ENCODE measurements at places on chromosomes 7 and 10.

GRCh38 chr7:6530626-6531491 lies 20.4 kb downstream of the GRID2IP start:
- DNase-seq: peak; percentile 19

DNA sequence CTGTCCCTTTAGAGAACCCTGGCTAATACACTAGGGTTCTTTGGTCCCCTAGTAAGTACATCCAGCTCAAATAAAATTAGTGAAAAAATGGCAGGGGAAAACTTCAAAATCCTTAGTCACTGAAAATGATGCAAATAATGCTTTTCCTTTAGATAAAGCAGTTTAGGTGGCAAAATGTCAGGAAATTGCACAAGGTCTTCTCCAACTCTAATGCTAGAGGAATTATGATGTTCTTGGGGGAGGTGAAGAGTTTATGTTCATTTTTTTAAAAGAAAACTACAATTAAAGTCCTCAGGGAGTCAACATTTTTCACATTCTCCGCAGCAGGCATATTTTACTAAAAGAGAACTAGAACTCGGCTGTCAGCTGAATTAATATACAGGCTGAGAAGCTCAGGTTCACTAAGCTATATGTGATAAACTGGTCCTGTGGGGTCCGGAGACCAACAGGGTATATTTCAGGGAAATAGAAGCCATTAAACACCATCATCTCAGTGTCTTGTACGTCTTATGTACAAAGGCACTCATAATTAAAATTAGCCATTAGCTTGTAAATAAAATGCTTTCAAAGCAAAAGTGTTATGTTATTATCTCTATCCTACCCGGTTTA lies 1164.7 kb upstream of the AUTS2 start:
- DNase-seq: no peak

DNA sequence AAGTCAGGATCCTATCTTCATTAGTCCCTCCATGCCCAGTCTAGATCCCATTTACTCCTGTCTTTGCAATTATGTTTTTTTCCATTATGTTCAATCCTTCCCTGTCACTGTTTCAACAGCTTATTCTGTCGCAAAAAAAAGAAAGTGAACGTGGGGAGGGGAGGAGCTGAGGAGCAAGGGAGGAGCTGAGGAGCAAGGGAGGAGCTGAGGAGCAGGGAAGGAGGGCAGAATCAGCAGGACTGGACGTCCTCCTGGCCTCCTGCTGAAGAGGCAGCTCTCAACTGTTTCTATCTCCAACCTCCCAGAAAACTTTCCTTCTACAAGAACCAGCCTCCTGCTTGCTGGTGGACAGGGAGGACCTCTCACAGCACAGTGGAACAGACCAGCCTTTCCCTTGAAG lies 26.0 kb downstream of the LARP4B start:
- DNase-seq: no peak

DNA sequence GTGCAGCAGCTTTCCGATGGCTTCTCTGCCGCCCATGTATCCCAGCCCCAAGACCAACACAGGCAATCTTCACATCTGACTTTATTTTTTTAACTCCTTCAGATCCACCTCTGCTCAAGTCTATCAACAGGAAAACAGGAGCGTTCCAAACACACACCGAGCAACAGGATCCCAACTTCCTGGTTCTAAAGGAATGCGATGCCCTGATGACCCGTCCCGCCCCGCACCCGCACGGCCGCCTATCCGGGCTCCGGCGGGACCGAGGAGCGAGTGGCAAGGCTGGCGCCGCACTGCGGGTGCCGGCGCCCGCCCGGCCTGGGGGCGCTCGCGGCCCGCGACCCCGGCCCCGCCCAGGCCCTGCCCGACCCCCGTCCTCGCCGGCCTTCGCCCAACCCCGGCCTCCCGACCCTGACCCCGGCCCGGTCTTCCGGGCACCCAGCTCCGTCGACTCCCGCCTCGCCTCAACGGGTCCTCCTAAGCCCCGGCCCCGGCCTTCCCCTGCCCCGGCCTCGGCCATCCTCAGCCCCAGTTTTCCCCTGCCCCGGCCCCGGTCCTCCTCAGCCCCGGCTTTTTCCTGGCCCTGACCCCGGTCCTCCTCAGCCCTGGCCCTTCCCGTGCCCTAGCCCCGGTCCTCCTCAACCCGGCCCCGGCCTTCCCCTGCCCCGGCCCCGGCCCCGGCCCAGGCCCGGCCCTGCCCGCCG lies 730 bp downstream of the LARP4B start:
- DNase-seq: peak; percentile 6

GRCh38 chr7:85596827-85597226 lies 410.0 kb upstream of the SEMA3D start:
- DNase-seq: no peak

GRCh38 chr7:33217595-33217994 lies 88.2 kb downstream of the BBS9 start:
- no peak for DNase-seq

GRCh38 chr7:604001-604883 lies 84.6 kb upstream of the PDGFA start:
- peak; percentile 89 for DNase-seq

DNA sequence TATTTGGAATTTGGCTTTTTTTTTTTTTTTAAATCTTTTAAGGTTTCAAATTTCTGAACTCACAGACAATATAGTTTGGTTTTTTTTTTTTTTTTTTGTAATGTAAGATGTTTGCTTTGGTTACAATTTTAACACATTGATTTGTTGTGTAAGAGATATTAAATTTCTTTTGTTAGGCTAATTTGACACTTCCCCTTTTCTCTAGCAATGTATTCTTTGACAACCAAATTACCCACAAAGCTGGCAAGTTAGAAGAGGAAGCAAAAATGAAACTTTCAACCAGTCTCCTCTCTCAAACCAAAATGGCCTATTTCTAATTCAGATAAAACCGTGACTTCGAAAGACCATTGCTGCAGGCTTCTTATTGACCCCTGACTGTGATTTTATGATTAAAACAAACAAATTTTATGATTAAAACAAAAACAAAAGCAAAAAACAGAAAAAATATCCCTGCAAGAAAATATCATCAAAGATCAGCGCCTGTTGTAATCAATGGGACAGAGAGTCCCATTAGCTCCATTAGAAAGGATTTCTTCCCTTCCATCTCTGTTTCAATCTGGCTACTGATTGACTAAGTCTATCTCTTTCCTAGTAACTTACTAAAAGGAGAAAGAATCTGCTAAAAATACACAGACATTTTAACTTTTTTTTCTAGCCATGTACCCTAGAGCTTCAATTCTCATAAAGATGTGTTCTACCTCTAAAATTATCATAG lies 489.2 kb downstream of the MDFIC start:
- no peak for DNase-seq

DNA sequence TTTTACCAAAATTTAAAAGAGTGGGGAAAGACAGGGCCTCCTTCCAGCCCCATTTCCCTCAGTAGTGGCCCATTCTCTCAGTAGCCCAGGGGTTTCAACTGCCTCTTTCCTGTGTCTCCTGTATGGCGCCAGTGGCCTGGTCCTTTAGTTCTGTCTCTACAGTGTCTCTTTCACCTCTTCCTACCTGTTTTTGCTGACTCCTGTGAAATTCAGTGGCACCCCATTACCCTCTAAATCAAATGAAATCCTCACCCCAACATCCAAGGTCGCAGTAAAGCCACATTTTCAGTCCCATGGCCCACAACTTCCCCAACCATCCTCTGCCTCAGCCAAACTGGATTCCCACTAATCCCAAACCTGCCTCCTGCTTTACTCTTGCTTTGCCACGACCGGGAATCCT lies 200.7 kb downstream of the IPMK start:
- DNase-seq: no peak

- DNase-seq: no peak
Observed at GRCh38 chr10:103736044-103736443, 119.3 kb downstream of the SH3PXD2A start.

- DNase-seq: no peak
Observed at GRCh38 chr10:72233621-72234020, 17.5 kb upstream of the ASCC1 start.

GRCh38 chr10:97540669-97541500 lies 31.7 kb upstream of the ANKRD2 start:
- no peak for DNase-seq

- DNase-seq: no peak
Observed at GRCh38 chr7:130380861-130381455, 664 bp downstream of the CPA1 start.

DNA sequence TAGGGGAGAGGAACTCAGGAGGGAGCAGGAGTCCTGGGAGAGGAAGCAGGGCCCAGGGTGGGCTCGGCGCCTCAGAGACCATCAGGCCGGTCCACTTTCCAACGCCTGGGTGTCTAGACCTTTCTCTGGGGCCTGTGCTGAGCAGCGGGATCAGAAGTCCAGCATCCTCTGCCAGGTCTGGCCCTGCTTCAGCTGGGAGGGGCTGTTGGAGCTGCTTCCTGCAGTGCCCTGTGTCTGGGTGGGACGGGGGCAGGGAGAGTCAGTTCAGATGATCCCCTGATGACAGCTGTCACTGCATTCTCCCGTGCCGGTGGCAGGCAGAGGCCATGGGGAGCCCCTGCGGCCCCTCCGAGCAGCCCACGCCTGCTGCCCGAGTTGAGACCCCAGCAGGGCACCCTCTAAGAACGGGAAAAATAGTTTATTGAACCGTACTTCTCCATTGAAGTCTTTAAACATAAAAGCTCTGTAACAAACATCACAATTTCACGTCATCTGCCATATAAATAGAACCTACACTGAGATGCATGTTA lies 23.3 kb downstream of the AP5Z1 start:
- no peak for DNase-seq

GRCh38 chr10:5570007-5570655 lies 45.4 kb downstream of the CALML3 start:
- DNase-seq: no peak

DNA sequence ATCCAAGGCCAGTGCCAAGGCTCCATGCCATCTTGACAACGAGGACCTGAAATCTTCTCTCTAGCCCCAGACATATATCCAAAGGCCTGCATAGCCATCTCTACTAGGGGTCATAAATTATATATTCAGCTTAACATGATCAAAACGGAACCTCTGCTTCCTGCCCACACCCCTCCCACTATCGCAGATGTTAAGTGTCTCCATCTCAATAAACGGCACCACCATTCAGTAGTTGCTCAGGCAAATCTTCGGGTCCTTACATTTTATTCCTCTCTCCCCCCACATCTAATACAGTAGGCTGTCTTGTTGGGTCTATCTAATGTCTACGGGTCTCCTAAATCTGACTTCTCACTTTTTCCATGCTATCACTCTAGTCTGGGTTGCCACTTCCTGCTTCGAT lies 201.1 kb upstream of the PLXNA4 start:
- no peak for DNase-seq

GRCh38 chr7:111400088-111400487 lies 162.2 kb downstream of the IMMP2L start:
- no peak for DNase-seq

DNA sequence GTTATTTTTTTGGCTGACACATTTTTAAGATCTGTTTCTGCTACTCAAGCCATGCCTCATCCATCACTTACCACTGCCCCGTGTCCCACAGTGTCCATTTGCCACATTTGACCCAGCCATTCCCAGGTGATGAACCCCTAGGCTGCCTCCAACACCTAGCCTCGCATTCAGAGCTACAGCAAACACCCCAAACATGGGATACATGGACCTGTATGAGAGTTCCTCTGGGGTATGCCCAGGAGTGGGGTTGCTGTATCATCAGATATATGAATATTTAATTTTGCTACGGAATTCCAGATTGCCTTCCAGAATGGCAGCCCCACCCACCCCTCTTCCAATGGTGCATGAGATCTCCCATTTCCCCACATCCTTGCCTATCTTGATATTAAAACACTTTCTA lies 190.1 kb upstream of the RNF32 start:
- no peak for DNase-seq

DNA sequence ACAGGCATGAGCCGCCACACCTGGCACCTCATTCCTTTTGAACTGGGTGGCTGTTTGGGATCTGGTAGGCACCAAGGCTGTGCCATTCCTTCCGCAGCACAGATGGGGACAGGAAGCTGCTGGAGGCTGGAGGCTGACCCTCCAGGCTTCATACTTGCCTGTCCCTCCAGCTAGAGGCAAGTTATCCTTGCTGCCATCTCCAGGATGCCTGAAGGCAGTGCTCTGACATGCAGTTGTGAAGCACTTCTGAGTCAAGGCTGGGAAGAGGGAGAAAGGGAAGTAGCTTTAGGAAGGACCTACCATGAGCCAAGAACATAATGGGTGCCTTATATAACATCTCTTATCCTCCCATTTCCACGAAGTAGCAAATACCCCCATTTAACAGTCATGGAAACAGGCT lies 9.5 kb downstream of the MARVELD1 start:
- DNase-seq: no peak

GRCh38 chr7:101634196-101634717 lies 5.2 kb upstream of the MYL10 start:
- no peak for DNase-seq

DNA sequence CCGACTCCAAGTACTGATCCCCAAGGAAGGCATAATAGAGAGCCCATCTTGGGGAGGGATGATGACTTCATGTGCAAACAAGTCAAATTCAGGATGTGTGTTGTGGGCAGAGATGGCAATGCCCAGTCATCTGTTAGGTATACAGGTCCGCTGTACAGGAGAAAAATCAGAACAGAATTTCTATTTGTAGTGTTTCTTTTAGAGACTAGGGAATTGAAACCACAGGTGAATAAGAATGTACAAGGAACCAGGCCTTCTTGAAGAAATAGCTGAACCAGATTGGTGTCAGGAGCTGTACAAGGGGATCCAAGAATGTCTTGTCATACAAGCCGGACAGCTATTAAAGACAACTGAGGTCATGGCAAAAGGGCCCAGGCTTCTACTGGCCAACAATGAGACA lies 147.9 kb downstream of the PFKFB3 start:
- DNase-seq: no peak

DNA sequence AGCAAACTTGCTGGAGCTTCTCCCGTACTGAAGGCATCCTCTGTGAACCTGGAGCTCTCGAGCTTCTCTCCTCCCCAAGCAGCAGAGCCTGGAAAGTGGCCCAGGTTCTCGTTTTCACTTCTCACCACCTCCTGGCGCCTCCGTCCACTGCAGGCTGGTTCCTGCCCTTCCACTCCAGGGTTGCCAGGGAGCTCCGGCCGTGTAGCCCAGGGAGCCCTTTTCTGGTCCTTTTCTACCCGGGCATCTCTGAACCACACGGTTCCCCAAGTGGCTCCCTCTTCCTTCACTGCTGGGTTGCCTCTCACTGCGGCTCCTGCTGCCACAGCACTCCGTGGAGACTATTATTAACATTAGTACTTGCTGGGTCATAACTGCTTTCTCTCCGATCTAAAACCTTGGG lies 208.6 kb upstream of the PPP2R2D start:
- DNase-seq: no peak

DNA sequence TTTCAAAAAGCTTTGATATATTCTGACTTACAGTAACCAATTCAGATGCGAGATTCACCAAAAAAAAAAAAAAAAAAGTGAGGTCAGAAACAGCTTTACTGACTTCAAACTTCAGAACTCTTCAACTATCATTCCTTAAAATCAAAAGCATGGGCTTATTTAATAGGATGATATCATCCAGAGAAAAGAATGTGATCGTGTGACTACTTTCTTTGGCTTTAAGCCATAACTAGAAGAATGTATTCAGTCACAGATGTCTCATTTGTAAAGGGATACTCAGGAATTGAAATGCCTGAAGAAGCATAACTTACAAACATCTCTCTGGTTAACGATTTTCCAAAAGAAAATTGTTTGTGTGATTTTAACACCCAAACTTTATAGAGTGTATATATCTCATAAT lies 11.5 kb downstream of the TPK1 start:
- no peak for DNase-seq

GRCh38 chr7:142298009-142298408 lies 40.2 kb upstream of the PRSS58 start:
- no peak for DNase-seq
